ENCODE measurements at places on chromosomes 7 and 10.

DNA sequence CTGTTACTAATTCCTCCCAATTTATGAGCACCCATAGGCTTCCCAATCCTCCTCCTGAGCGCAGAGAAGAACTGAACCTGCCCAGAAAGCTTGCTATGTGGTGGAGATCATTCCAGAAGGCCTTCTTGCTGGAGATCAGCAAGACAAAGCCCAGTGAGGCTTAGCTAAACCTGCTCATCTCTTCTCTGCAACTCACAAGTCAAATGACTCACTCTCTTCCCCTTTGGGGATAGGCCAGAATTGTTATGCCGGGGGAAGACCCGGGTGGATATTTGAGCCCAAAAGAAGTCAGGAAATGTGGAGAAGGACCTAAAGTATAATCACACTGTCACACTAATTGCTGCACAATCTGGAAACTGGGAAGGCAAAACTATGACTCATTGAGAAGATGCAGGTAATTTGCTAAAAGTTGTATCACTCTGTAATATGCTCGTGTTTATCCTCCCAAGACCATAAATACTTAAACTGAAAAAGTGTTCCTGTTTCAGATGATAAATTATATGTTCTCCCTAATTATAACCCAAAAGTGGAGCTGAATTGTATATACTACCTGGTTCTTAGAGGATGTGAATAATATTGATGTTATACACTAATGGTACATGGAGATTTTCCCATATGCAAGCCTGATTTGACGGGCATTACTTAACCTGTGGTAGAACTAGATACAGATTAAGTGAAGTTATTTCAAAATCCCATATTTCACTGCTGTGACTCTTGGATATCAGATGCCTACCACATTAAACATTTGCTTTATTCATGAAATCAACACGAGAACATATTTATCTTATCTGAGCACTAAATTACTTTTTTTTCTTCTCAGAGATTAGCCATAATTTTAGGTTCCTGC is 6.4 kb downstream of the NEBL start:
- no peak for DNase-seq

- DNase-seq = no peak
Measured at GRCh38 chr10:89062861-89063260, 72.3 kb downstream of the FAS start.

- DNase-seq = no peak
Measured at GRCh38 chr10:59085711-59086502, 90.5 kb upstream of the PHYHIPL start.

GRCh38 chr10:116130006-116130405 is 143.0 kb downstream of the GFRA1 start:
- no peak for DNase-seq

DNA sequence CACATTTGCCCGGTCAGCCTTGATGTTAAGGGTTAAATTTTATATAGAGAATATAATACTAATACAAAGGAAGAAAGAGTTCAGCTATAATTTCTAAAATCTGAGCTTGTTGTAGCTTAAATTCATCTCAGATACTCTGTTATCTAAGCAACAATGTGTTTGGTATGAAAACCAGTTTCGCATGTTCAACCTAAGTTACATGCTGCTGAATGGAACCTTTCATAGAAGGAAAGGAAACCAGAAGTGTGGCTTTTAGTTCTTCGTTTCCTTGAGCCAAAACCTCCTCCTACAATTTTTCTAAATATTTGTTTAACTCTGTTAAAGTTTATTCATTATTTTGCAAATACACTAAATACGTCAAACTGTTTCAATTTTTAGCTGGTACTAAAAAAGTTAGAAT is 18.5 kb downstream of the AGR2 start:
- DNase-seq = no peak

Measured in liver (tissue), 10 donors.